ENCODE measurements at places on chromosomes 11 and 22. TPM values are rescaled to one million over a fixed set of nuclear protein-coding genes. Genes with fewer than 3 reads are reported as not detected.

Gene TLCD5
- total RNA-seq: 0.99 TPM

Gene KBTBD3
- total RNA-seq: 3.7 TPM

Gene FGF19
- not detected for total RNA-seq

Gene CRYBB3
- total RNA-seq: not detected
